Endodermal cell (in vitro differentiated cells): ENCODE measurements at places on chromosomes 4 and X. TPM values are rescaled to one million over a fixed set of nuclear protein-coding genes. Genes with fewer than 3 reads are reported as not detected.
A peak's percentile ranks its signal among the peaks of the same experiment; 100 is the strongest.

TSC22D3 gene
- total RNA-seq: 9.9 and 10.4 TPM in 2 replicates

TLR1 gene
- 0.09 and 0.20 TPM in 2 replicates for total RNA-seq

DNA sequence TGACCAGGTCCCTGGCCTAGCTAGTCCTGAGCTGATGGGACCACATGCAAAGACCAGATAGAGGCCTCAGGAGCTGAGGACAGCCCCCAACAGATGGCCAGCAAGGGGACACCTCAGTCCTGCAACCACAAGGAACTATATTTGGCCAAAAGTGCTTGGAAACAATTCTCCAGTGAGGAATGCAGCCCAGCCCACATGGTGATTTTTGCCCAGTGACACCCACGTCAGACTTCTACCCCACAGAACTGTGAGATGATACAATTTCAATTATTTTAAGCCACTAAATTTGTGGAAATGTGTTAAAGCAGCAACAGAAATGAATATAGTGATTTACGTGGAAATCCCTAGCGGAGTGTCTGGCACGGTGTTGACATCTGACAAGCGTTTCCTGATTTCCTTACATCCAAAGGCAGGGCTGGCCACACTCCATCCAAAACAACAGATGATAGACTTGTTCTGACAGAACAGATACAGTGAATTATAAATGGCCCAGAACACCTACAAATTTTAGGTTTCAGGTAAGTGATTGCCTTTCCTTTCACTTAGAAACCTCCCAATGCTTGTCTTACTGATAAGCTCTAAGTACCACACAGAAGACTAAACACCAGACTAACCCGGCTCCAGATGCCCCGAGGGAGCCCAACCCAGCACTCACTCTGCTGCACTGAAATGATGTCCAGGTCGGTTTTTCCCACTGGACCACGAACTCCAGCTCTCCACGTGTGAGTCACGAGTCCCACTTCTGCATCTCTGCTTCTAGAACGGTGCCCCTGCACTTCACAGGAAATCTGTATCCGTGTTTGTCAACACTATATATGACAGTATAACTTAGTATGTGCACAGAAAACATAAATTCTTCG lies 5.8 kb downstream of the AFAP1 start:
- no peak for DNase-seq

GRCh38 chrX:133992882-133993281 lies 7.5 kb upstream of the GPC3 start:
- DNase-seq: no peak

DNA sequence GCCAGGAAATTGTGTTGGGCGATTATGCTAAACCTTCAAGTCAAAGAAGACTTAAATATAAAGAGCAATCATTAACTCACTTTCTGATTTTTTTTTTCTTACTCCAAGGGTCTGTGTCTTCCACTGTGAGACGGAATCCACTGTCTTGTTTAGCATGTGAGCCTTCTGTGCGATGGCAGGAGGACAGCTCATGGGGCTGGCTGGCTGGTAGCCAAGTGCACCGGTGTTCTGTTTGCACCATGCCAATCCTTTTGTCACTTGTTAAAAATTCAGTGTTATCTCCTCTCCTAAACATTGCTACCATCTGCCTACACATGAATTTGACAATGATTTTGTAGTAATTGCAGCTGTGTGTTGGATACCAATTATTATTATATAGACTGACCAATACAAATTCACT lies 1056.3 kb upstream of the IGFBP7 start:
- DNase-seq: no peak

- DNase-seq: no peak
Measured at GRCh38 chrX:22177950-22178515, 94.7 kb upstream of the CBLL2 start.

DNA sequence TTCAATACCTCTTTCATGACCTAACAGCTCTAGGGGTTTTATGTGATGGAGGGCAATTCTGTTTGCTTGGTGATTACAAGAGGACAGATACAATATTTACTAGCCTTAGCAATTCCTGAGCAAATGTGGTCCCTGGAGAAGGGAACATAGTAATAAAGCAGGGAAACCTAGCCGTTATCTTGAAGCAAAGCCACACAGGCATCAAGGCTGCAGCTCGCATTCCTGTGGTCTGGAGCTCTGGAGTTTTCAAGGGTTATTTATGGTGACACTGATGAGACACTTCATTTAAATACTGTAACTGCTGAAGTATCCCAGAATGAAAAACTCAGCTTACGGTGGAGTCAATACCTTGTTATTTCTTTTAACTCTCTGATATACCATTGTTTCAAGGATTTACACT lies 66.8 kb downstream of the AFF2 start:
- DNase-seq: no peak

GRCh38 chr4:7016512-7016911 lies 26.7 kb upstream of the TADA2B start:
- DNase-seq: no peak

DNA sequence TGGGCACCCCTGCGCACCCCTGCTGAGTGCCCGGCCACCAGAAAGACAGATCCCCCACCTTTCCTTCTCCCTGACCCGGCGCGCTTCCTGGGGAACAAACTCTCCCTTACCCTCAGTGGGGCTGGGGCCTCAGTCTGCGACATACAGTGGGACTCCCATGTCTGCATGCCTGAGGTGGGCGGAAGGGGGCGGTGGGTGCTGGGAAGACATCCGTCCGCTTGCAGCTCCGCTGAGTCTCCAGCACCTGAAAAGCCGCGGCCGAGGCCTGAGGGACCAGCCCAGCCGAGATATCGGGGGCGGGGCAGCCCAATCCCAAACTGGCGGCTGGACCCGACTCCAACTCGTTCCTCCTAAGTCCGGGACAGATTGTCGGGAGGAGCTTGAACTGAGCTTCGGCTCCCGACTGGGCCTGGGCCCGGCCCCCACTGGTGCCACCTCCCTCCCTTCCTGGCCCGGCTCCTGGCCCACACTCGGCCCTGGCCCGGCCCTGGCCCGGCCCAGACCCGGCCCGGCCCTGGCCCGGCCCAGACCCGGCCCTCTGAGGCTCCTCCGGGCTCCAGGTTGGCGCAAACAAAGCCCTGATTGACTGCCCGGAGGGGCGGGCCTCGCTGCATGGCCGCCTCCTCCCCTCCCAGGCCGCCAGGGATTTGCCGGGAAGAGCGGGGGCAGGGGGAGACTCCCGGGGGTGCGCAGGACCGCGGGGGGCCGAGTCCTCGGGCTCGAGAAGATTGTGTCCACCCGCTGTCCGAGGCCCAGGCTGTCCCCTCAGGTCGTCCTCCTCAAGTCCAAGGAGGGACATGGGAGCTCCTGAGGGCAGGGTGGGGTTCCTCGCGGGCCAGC lies 877 bp upstream of the SLC16A2 start:
- DNase-seq: peak; percentile 90

GRCh38 chr4:1090036-1090435 lies 23.3 kb downstream of the RNF212 start:
- no peak for DNase-seq
